RCC 7860 (cell line): ENCODE measurements at places on chromosomes 4 and X.

GRCh38 chr4:183035726-183036415 is 63.2 kb upstream of the WWC2 start:
- DNase-seq = no peak

DNA sequence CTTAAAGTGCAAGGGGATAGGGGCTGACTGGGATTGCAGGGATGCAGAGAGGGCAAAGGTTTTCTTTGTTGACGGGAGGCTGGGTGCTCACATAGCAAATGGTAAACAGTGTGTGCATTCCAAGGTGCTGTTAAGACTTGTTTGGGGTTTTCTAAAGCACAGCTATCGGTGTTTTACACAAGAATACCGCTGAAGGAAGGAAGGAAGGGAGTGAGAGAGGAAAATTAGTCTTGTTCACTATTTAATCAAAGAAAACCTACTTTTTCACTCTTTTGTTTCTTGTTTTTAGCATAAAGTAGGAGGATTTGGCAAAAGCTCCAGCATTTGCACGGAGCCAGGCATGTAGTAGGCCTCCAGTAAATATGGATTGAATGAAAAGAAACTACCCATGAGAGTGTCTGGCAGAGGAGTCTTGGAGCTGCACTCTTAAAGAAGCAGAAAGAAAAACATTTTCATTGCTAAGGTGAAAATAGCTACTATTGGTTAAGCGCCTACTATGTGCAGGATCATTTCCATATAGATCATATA is 99.7 kb downstream of the FIP1L1 start:
- DNase-seq = no peak

- no peak for DNase-seq
Observed at GRCh38 chr4:114229706-114230105, 250.3 kb upstream of the ARSJ start.

DNA sequence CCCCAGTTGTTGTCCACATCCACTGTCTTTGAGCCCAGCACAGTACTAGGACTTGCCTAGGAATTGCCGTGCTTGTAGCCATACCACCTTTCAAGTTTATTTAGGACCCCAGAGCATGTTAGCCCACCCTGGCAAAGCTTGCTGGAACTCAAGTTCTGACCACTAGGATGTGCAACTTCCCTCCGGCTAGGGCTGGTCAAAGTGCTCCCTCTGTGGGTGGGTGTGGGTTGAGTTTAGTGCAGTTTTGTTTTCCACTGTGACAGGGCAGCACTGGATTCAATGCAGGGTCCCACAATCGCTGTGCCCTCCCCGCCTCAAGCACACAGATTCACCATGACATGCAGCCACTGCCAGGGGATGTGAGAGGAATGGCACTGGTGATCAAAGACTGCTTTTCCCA is 96.0 kb downstream of the RASGEF1B start:
- no peak for DNase-seq

- DNase-seq = no peak
Observed at GRCh38 chrX:10983526-10983925, 127.6 kb upstream of the HCCS start.

- no peak for DNase-seq
Observed at GRCh38 chr4:48706736-48707135, 73.3 kb downstream of the FRYL start.

- no peak for DNase-seq
Observed at GRCh38 chr4:150135134-150135772, 57.0 kb downstream of the DCLK2 start.

DNA sequence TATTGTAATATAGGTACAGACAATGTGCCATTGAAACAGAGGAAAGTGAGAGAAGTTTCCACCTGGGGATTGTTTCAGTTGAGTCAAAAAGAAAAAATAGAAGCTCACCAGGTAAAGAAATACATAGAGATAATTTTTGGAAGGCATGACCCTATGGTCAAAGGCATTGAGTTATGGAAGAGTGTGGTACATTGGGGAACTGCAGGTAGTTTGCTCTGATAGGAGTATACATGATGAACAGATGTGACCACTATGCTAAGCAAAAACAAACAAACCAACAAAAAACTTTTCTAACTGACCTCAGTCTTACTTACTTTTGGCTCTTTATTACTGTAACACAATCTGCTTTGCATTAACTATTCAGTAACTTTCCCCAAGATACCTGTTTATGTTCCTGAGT is 85.9 kb downstream of the UGT8 start:
- DNase-seq = no peak

- DNase-seq = no peak
Observed at GRCh38 chr4:24212642-24213041, 322.8 kb upstream of the PPARGC1A start.

DNA sequence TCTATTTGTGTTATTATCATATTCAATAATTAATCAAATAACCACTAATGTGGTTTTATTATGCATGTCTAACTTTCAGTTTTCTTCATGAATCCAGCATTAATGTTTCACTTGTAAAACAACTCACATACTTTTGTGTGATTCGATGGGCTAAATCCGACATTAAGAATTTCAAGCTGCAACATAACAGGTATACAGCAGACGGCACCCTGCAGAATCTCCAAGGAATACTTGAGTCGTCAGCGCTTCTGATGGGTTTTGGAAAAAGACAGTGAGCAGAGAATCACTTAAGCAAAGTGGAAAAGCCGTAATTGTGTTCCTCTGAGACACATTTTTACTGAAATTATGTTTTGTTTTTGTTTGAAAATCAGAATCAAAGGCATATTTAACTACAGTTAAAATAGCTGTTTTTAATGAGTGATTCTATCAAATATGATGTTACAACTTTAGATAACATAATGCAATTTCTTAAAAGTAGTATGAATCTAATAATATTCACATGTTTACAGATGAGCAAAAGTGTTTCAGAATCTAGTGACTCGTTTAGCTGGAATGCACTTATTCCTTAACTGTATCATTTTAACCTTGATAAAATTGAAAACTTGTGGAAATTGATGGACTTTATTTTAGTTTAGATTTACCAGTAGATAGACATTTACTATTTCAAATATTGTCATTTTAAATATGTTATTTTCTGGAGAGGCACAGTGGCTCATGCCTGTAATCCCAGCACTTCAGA is 514.8 kb downstream of the CCSER1 start:
- DNase-seq = no peak

DNA sequence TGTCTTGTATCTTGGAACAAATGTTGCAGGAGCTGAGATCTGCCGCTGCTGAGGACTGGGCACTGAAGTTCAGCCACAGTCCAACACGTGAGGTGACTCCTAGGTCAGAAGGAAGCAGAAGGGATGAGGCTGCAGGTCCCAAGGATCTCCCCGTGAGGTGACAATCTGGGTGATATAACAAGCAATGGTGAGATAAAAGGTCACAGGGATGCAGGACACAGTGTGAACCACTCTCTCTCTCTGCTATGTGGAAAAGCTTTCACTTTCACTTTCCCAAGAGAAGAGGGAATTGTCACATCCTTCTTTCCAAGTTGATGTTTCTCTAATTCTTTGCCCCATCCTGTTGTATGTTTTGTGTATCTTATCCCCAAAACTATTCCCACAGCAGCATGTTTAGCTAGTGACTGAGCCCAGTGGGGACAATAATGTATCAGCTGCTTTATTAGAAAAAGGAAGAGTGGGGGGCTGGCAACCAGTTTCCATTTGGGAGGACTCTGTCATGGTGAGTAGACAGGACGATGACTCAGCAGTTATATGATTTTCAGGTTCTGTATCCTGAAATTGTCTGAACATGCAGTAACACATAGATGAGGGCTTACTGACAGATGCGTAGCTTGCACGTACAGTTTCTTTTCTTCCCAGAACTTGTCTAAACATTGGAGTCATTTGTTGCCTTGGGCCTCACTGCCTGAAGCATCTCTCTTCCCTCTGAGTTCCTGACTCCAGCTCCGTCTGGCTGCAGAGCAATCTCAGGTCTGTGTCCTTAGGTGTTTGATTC is 1415.8 kb upstream of the TENM3 start:
- peak; percentile 6 for DNase-seq

DNA sequence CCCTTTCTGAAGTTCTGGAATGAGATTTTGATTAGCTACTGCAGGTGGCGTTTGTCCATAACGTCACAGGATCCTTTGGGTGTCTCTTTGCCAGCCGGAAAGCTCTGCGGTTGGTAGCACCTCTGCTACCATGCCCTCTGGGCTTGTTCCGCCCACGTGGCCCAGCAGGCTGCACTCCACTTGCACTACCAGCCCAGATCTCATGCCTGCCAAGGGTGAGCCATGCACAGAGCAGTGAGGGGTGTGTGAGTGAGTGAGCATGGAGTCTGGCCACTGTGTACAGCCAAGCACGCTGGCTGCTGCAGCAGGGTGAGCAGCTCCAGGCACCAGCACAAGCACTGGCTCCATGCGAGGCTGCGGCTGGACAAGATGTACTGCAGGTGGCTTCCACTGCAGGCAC is 6.6 kb upstream of the HNRNPD start:
- no peak for DNase-seq

- no peak for DNase-seq
Observed at GRCh38 chrX:129559783-129560182, 19.7 kb downstream of the OCRL start.

DNA sequence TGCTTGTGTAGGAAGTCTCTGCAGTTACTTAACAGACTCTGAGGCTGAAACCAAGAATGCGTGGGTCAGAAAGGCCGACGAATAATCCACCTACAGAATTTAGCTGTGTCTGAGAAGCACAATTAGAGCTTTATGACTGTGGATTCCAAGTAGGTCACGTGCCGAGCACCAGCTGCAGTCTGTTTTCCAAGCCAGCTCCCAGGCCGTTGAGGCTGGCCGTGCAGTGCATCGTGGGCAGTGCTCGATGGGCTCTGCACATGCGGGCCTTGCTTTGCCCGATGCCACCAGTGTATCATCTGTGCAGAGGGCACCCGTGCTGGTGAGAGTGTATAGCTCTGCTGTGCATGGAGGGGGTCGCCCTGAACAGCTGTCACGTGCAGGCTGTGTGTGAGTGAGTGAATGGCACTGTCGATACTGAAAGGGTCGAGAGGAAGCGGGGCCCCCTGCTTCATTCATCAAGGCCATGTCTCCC is 67.5 kb upstream of the CLDN34 start:
- DNase-seq = no peak

DNA sequence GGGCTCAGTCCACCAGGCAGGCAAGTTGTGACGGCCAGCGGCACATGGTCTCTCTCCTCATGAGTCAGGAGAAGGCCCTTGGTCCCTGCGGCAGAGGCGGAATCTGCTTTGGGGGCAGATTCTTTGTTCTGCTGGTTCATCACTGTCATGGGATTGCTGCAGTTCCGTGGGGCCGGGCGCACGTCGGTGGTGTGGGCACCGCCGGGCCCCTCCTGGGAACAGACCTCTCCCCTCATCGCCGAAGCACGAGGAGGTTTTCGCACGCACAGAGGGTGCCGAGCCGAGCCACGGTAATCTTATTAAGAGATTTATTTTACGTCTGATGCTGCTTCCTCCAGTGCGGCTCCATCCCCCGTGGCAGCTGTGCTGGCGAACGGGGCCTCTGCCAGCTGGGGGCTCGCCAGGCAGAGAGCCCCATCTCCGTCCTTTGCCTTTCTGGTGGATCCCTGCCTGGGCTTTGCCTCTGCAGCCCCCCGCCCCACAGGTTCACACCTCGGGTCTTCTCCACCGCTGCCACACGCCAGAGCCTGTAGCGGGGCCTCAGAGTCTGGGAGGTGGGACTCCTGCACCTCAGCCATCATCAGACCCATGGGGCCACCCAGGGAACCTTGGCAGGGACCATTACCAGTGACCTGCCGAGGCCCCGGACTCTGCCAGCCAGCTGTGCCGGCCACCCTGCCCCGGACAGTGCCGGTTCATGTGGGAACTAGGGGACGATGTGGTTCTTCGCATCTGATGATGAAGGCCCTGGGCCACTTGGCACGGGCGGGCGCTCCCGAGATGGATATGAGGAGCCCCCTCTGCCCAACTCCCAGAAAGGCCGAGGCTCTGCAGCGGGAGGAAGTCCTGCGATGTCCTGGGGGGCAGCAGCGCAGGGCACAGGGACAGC is 86.7 kb upstream of the NKX1-1 start:
- DNase-seq = no peak

DNA sequence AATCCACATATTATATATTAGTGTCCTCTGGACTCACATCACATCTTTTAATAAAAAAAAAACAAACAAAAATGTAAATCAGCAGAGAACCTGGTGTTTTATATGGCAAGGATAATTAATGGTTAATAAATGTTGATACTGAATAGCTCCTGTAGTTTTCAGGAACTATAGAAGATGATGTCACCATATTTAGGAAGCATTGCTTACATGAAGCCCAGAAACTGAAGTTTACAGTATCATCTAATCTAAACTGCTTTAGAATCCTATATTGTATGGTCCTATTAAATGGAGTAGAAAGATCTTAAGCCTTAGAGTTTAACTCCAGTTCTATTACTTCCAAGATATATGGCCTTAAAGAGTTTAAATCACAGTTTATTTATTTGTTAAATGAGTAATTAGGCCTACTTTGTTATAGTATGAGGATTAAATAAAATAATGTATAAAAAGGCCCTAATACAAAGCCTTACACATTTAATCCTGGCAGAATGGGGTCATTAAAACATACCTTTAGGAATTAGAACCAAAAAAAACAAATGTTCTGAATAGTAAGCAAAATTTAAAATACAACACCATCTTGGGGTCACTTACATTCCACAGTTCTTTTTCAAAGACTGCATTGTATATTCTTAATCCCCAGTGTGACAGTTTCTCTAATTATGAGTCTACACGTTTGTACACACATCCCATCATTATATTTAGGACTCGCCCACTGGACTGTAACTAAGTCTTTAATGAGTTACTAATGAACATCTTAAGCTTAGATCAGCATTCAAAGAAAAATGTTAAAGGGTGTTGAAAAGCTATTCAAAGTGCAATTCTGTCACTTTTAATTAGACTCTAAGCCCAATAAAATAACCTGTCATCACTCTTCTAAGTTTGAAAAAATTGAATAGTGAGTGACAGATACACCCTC is 305.9 kb downstream of the ADGRL3 start:
- no peak for DNase-seq

- DNase-seq = peak; percentile 7
Observed at GRCh38 chrX:129115104-129115503, 408.2 kb downstream of the SMARCA1 start.

DNA sequence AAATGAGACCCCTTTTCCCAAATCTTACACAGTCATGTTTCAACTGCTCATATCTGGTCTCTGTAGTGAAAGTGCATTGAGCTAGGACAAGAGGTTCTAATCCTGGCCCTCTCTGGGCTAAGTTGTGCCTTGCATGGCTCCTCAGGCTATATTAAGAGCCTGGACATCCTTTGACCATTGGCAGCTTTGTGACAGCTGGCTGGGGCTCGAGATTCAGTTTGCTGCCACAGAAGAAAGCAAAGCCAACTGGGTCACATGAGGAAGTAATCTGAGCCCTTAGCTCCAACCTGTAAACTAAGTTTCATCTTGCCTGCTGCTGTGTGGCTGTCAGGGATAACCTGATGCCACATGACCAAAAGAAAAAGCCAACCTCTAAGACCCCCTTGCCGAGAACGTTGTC is 51.8 kb upstream of the JADE1 start:
- no peak for DNase-seq
